ENCODE measurements at places on chromosomes 2 and 18. TPM values are rescaled to one million over a fixed set of nuclear protein-coding genes. Genes with fewer than 3 reads are reported as not detected.

GRCh38 chr18:9191658-9192256, 55.2 kb downstream of the ANKRD12 start:
- no peak overlapping the region for H3K27ac ChIP-seq
- H3K36me3 ChIP-seq = peaks cover 73% of the 10 kb centered on the region
- H3K4me3 ChIP-seq = no peak overlapping the region
- no peaks in the 10 kb centered on the region for H3K27me3 ChIP-seq

- no peak overlapping the region for H3K4me3 ChIP-seq
- no peaks in the 10 kb centered on the region for H3K36me3 ChIP-seq
- DNase-seq = no peak
- no peaks in the 10 kb centered on the region for H3K27me3 ChIP-seq
- no peaks in the 10 kb centered on the region for H3K4me1 ChIP-seq
These were observed 348.2 kb downstream of the MYCN start for GRCh38 chr2:16288371-16289112.

The RAB11FIP5 gene
- total RNA-seq = 24.0 TPM

- no peaks in the 10 kb centered on the region for H3K27me3 ChIP-seq
- DNase-seq = no peak
- no peak overlapping the region for H3K27ac ChIP-seq
- H3K4me1 ChIP-seq = no peaks in the 10 kb centered on the region
These were observed 237.5 kb downstream of the CTNNA2 start for GRCh38 chr2:79750321-79750720.
